Natural killer cell (primary cell): ENCODE measurements at places on chromosomes 7 and 10.

- no peak for DNase-seq
These were observed 9.8 kb upstream of the SP8 start for GRCh38 chr7:20796500-20796899.

DNA sequence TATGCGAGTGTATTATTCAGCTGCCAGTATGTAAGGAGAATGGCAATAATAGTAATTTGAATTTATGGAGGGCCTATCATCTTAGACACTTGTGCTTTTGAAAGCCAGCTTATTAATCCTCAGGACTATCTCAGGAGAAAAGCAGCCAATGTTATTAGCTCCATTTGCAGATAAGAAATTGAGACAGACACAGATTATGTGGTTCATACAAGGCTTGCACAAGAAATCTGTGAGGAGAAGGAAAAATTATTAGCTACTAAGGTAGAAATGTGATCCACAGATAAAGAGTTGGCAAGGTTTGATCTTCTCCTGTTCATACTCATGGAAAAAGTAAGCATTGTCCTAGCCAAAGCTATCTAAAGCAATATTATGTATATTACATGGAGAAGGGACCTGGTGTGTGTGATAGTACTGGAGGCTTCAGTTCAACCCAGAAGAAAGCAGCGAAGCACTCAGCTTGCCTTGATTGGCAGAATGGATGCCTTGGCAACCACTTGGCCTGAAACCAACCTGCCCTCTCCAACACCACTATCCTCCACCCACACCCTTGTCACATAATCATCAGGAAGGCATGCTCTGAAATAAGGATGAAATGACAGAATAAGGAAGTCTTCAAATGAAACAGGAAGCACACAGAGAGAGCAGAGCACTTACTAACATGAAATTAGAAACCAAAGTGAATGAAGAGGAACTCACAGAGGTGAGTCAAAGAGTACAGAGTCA lies 18.0 kb downstream of the MACC1 start:
- no peak for DNase-seq

DNA sequence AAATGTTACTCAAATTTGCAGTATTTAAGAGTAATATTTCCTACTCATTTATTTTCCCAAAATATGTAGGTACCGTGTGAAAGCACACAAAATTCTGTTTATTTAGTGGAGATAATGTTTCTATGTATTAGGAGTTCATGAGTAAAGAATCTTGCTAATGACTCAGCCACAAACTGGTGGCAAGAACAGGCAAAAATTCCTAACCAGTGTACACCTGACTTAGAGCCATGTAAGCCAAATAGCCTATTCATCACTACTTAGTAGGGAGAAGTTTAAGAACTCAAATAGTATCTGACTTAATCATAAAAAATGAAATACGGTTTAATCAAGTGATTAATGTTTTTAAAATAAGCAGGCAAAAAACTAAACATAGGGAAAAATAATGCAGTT lies 169.0 kb downstream of the SRPK2 start:
- no peak for DNase-seq

DNA sequence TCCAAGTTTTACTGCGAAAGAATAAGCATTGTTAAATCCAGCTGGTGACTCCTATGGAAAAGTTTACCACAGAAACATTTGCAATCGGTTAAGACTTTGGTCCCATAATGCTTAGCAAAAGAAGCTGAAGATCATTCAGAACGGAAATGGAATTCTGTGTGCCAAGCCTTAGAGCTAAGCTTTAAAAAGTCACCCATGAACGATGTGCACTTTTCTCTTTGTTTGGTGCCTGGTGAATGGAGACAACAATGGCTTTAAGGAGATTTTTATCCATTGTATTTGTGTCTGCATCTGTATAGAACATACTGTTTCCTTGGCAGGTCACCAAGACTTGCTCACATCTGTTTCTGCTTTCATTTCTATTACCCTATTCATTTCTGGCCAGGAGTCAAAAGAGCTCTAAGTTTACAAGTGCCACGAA lies 26.3 kb upstream of the COL1A2 start:
- DNase-seq = no peak

DNA sequence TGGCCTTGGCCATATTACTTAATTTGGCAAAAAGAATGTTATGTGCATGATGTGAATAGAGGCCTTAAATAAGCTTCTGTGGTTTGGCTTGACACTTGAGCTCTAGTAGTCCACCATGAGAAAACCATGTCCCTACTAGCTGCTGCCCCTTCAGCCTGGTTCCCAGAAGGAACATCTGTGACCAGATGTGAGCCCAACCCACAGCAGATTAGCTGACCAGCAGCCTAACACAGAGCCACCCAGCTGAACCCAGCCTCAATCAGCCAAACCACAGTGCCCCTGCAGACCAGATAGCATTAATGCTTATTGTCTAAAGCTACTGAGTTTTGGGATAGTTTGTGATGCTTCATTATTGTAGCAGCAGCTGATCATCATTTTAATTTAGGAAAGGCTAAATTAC lies 16.6 kb downstream of the JAZF1 start:
- no peak for DNase-seq
